ENCODE measurements at places on chromosomes 11 and 22. TPM values are rescaled to one million over a fixed set of nuclear protein-coding genes. Genes with fewer than 3 reads are reported as not detected.

DNA sequence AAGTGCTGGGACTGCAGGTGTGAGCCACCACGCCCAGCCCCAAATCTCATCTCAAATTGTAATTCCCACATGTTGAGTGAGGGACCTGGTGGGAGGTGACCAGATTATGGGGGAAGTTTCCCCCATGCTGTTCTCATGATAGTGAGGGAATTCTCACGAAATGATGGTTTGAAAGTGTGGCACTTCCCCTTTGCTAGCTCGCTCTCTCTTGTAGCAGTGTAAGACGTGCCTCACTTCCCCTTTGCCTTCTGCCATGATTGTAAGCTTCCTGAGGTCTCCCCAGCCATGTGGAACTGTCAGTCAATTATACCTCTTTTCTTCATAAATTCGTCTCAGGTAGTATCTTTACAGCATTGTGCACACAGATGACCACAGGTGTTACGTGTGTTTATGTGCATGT lies 357.8 kb downstream of the CADM1 start:
- no peaks in the 10 kb centered on the region for H3K4me1 ChIP-seq
- H3K4me3 ChIP-seq, result no peak overlapping the region
- peaks cover 4% of the 10 kb centered on the region for H3K27me3 ChIP-seq
- no peak for DNase-seq
- no peak overlapping the region for H3K27ac ChIP-seq

DNA sequence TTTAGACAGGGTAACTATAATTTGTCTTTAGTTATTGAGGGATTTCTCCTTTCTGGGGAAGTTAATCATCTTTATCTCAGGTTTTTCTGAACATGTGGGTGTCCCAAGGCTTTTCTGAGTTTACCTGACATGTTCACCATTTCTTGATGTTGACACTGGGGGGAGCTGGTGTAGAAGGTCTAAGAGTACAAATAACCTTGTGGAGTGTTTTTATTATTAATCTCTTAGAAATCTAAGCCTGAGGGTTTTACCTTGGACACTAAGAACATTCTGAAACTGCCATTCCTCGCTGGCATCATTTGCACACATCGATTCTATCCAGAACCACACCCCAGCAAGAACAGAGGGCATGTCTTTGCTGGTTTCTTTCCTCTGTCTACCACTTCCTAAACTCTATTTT lies 15.6 kb upstream of the C11orf91 start:
- peaks cover 2% of the 10 kb centered on the region for H3K36me3 ChIP-seq
- H3K4me3 ChIP-seq, result no peak overlapping the region
- H3K4me1 ChIP-seq, result no peaks in the 10 kb centered on the region
- H3K27ac ChIP-seq, result no peak overlapping the region

DNA sequence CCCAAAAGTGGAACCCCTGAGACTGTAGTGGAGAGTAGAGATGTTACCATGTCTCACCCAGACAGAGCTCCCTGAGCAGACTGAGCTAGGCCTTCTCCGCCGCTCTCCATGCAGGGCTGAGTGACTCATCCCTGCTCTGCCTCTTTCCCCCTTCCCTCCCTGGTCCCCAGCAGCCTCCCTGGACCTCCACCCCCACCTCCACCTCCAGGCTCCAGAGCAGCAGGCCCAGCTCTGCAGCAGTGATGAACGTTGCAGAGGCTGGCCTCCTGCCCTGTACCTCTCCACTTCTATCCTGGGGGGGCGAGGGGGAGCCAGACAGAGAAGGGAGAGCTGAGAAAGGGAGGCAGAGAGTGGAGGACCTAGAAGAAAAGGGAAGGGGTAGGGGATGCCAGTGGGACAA lies 19.3 kb upstream of the ARAP1 start:
- peaks cover 29% of the 10 kb centered on the region for H3K4me1 ChIP-seq
- no peaks in the 10 kb centered on the region for H3K27me3 ChIP-seq
- H3K4me3 ChIP-seq, result no peak overlapping the region
- H3K36me3 ChIP-seq, result no peaks in the 10 kb centered on the region
- no peak for DNase-seq
- no peak overlapping the region for H3K27ac ChIP-seq

- DNase-seq, result peak; percentile 78
- H3K36me3 ChIP-seq, result peaks cover 2% of the 10 kb centered on the region
- H3K4me1 ChIP-seq, result peaks cover 12% of the 10 kb centered on the region
Observed at GRCh38 chr11:64971421-64972233, at the start of gene MAJIN. MAJIN (minus strand) TSS chr11:64972108; CDS start chr11:64959405, 12,703 bp downstream.

- peak overlapping the region; percentile 56 for H3K4me3 ChIP-seq
- peaks cover 34% of the 10 kb centered on the region for H3K4me1 ChIP-seq
- H3K36me3 ChIP-seq, result peaks cover 6% of the 10 kb centered on the region
- H3K27me3 ChIP-seq, result no peaks in the 10 kb centered on the region
- no peak for DNase-seq
Observed at GRCh38 chr11:44604171-44604581, 38.7 kb downstream of the CD82 start.

GRCh38 chr11:71330996-71331395 lies 78.6 kb upstream of the SHANK2 start:
- H3K36me3 ChIP-seq, result peaks cover 5% of the 10 kb centered on the region
- H3K4me3 ChIP-seq, result no peak overlapping the region
- peaks cover 16% of the 10 kb centered on the region for H3K27me3 ChIP-seq
- no peak for DNase-seq
- H3K27ac ChIP-seq, result no peak overlapping the region

DNA sequence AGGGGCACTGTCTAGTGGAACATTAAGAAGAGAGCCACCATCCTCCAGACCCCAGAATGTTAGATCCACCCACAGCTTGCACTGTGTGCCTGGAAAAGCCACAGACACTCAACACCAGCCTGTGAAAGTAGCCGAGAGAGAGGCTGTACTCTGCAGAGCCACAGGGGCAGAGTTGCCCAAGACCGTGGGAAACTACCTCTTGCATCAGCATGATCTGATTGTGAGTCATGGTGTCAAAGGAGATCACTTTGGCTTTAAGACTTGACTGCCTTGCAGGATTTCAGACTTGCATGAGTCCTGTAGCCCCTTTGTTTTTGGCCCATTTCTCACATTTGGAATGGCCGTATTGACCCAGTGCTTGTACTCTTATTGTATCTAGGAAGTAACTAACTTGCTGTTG lies 115.9 kb upstream of the CCDC179 start:
- H3K36me3 ChIP-seq, result no peaks in the 10 kb centered on the region
- H3K4me3 ChIP-seq, result no peak overlapping the region
- DNase-seq, result no peak

Gene OR2D2
- total RNA-seq, result not detected

Gene C11orf87
- not detected for total RNA-seq

Gene APOL5
- total RNA-seq, result not detected

Gene KREMEN1
- 0.26 TPM for total RNA-seq

Data from T-helper 17 cell (primary cell).